Psoas muscle (tissue), 8 donors: ENCODE measurements at places on chromosomes 3 and 15. TPM values are rescaled to one million over a fixed set of nuclear protein-coding genes. Genes with fewer than 3 reads are reported as not detected.

The RBP2 gene
- not detected for total RNA-seq

The CLRN1 gene
- total RNA-seq, result not detected

The C2CD4A gene
- total RNA-seq, result 0.09 TPM

The PSMA4 gene
- 194 TPM for total RNA-seq

The CD80 gene
- not detected for total RNA-seq

The LTF gene
- 2.0 TPM for total RNA-seq

The SHF gene
- 1.4 TPM for total RNA-seq

The USP50 gene
- total RNA-seq, result not detected

The RPL14 gene
- 1,323 TPM for total RNA-seq

The NR1I2 gene
- total RNA-seq, result not detected

The SERPINI1 gene
- total RNA-seq, result 3.4 TPM

The SCAMP5 gene
- total RNA-seq, result 6.3 TPM

The ST3GAL6 gene
- 8.7 TPM for total RNA-seq

The CDHR4 gene
- not detected for total RNA-seq

The ITGB5 gene
- 37.5 TPM for total RNA-seq

The ITIH3 gene
- 0.77 TPM for total RNA-seq

The TRIM71 gene
- not detected for total RNA-seq

The KBTBD12 gene
- total RNA-seq, result 47.5 TPM
